Activated naive CD4-positive, alpha-beta T cell treated with anti-CD3 and anti-CD28 coated beads for 36 hours (primary cell): ENCODE measurements at places on chromosomes 4 and X.

DNA sequence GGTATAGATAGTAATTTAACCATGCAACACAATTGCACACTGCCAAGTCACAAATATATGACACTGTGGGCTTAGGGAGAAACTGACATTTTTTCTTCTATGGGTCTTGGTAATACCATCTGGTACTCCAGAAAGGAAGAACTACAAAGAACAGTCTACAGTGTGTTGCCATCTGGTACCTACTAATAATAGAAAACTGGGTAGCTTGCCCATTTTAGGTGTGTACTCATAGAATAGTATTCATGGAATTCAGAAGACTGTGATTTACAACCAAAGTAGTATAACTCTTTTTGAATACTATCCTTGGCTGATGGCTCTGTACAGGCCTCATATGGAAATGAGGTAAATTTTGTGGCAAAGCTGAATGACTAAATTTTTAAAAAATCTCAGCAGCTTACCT, 132.6 kb upstream of the RPS6KA6 start:
- no peaks in the 10 kb centered on the region for H3K4me1 ChIP-seq
- no peaks in the 10 kb centered on the region for H3K36me3 ChIP-seq
- no peaks in the 10 kb centered on the region for H3K27me3 ChIP-seq
- no peak for DNase-seq
- H3K4me3 ChIP-seq = no peak overlapping the region

DNA sequence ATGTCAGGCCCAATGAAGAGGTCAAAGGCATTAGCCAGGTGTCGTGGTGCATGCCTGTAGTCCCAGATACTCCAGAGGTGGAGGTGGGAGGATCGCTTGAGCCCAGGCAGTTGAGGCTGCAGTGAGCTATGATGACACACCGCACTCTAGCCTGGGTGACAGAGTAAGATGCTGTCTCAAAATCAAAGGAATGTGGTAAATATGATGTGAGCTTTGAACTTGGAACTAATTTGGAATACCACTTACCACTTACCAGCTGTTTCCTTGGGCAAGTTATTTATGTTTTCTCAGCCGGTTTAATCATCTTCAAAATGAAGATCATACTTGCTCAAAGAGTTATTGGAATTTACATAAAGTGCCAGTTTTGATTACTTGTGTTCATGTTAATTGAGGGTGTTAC, 23.8 kb upstream of the SEPSECS start:
- H3K4me1 ChIP-seq = peaks cover 16% of the 10 kb centered on the region
- no peaks in the 10 kb centered on the region for H3K27me3 ChIP-seq
- no peak overlapping the region for H3K4me3 ChIP-seq
- no peak for DNase-seq

- DNase-seq = no peak
- H3K4me3 ChIP-seq = no peak overlapping the region
- H3K36me3 ChIP-seq = no peaks in the 10 kb centered on the region
- no peak overlapping the region for H3K27ac ChIP-seq
- H3K27me3 ChIP-seq = peaks cover 2% of the 10 kb centered on the region
Measured at GRCh38 chr4:70002507-70002906, 6.7 kb downstream of the STATH start.

DNA sequence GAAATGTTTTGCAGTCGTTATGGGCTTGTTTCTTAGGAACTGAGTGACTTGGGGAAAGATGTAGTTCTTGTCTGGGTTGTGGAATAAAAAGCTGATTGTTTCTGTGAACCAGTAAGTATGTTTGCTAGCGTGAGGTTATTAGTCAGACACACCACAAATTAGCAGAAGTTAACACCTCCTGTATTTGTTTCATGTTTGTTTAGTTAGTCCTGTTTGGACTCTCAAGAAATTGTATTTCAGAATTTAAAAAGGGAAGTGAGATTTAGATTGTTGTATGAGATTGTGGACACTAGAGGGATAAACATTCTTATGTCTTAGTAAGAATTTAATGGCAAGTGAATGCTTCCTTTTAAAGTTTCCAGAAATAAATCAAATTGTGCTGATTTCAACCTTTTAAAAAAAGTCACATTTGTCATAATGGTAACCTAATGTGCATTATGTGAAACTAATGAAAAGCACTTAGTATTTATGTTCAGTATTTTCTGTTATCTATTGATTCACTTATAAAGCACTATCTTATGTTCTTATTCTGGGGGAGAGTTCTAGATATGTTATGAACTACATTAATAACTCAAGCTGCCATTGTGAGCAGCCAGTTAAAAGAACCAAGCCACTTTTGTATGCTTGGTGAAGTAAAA, 25.6 kb downstream of the ATP10D start:
- H3K4me3 ChIP-seq = no peak overlapping the region
- peaks cover 3% of the 10 kb centered on the region for H3K36me3 ChIP-seq
- no peaks in the 10 kb centered on the region for H3K4me1 ChIP-seq
